ENCODE measurements at places on chromosomes 2 and 18. TPM values are rescaled to one million over a fixed set of nuclear protein-coding genes. Genes with fewer than 3 reads are reported as not detected.

GRCh38 chr2:171365232-171365631 is 68.6 kb downstream of the METTL8 start:
- DNase-seq = no peak

GRCh38 chr18:10805587-10806118 is 279.8 kb downstream of the NAPG start:
- no peak for DNase-seq

- no peak for DNase-seq
Measured at GRCh38 chr2:62423235-62423634, 82.8 kb downstream of the TMEM17 start.

DNA sequence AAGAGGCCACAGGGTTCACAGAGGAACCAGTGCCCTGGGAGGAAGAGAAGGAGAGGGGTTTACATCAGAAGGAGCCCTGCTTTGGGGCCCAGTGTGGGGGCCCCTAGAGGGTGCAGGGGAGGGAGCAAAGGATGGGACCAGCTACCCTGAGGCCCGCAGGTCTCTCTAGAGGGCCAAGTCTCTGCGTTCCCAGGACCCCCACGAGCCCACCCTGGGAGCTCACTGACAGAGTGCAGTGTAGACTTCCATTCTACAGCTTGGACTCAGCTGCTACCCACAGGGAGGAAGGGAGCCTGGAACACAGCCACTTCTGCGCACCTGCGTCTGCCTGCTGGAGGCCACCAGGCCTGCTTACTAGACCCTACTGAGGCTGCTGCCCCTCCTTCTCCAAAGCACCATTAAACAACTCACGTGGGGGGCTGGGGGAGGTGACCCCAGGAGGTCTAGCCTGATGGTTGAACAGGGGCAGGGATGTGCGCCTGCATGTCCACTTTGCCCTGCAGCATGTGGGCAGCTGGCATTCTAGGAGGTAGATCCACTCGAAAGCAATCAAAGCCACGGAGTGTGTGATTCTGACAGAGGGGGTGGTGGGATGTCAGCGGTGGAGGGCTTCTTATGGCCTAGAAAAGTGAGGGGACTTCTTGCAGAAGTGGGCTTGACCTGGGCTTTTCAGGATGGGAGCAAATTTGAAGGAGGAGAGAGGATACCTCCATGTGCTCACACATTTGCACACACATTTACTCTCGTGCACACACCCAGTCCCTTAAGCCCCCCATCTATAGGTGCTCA is 90.2 kb downstream of the ZFP36L2 start:
- DNase-seq = no peak

GRCh38 chr2:134466141-134466540 is 212.3 kb downstream of the MGAT5 start:
- DNase-seq = no peak

GRCh38 chr2:201949181-201949926 is 84.3 kb upstream of the FZD7 start:
- DNase-seq = no peak

GRCh38 chr2:150688016-150688415 is 200.5 kb upstream of the RND3 start:
- no peak for DNase-seq

DNA sequence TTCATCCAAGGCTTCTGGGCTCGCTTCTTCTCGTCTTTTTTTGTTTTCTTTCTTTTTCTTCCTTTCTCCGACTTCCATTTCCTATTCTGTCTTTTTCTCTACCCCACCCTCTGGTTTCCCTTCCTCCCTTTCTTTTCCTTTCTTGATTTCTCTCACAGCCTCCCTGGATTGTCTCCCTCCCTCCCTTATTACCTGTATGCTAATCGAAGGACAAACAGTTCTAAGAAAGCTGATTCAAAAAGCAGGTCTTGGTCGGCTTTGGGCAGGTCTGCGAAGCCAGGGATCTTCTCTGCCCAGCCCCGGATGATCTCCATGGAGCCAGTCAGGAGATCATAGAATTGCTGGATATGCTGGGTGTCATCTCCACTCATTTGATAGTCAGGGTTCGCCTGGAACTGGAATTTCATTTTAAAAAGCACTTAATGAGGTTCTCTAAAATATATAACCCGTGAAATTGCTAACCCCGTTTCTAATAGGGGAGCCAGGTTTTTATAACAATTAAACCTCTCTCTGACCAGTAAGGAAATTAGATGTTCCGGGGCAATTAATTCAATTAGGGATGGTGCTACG is 5.9 kb downstream of the NR4A2 start:
- no peak for DNase-seq

- DNase-seq = no peak
Measured at GRCh38 chr18:69978732-69979715, 31.4 kb upstream of the CD226 start.

DNA sequence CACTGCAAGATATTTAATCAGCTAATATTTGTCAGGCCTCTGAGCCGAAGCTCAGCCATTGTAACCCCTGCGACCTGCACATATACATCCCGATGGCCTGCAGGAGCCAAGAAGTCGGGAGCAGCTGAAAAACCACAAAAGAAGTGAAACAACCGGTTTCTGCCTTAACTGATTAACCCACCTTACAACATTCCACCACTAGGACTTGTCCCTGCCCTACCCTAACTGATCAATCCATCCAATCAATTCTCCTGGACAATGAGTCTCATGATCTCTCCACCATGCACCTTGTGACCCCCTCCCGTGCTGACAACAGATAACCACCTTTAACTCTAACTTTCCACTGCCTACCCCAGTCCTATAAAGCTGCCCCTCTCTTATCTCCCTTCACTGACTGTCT is 945.4 kb upstream of the GYPC start:
- no peak for DNase-seq

DNA sequence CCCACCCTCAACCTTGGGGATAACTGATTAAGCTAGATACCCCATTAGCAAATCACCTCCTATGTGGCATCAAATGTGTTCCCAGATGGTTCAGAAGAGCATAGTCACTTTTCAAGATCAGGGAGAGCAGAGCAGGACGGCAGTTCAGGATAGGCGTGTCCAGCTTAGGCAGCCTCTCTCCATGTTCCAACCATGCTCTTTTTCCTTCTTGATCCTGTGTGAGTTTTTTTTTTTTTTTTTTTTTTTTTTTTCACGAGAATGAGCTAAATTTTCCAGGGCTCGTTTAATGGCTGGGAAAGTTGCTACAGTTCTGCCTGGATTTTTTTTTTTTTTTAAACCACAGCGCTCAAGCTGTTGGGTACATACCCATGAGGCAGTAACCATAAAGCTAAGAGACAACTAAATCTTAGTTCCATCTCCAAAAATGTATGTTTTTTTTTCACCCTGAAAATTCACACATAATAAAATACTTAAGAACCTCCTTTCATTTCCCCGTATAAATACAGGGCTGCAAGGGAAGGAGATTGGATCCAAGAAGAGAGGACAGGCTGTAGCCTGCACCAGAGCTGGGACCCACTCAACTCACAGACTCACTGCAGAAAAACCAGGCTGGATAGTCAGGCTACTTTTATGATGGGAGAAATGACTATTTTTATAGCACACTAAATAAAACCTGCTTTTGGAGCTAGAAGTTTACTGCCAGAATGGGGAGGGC is 244.3 kb downstream of the SETBP1 start:
- no peak for DNase-seq

DNA sequence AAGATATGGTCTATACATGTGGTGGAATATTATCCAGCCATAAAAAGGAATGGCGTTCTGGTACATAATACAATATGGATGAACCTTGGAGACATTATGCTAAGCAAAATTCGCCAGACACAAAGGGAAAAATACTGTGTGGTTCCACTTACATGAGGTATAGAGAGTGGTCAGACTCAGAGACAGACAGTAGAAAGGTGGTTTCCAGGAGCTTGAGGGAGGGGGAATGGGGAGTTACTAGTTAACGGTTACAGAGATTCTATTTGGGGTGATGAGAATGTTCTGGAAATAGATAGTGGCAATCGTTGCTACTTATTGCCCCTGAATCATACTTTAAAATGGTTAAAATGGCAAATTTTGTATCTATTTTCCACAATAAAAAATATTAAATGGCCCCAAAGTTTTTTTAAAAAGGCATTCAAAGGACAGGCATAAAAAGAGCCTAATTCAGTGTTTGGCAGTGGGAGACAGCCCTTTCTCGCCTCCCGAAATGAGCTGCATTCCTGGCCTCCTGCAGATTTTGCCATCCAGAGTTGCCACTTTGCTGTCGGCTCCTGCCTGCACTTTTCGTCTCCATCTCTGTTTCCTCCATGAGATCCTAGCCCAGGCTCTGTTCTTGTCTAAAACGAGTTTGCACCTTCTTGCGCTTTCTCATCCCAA is 13.5 kb downstream of the TNFRSF11A start:
- DNase-seq = no peak

DNA sequence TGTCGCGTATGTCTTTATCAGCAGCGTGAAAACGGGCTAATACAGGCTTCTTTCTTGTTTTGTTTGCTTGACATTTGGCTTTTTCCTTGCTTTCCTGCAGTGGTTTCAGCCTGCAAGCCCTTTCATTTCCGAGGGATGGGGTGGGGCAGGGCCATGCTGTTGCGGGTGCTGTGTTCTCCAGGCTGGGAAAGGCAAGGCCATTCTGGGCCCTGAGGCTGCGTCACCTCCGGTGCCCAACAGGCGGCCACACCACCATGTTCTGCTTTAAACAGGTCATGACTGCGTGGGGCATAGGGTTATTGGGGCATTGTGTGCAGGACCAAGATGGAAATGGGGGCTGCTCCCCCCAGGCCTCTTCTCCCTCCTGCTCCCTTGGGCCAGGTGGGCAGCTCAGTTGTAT is 38.6 kb upstream of the PLB1 start:
- no peak for DNase-seq

DNA sequence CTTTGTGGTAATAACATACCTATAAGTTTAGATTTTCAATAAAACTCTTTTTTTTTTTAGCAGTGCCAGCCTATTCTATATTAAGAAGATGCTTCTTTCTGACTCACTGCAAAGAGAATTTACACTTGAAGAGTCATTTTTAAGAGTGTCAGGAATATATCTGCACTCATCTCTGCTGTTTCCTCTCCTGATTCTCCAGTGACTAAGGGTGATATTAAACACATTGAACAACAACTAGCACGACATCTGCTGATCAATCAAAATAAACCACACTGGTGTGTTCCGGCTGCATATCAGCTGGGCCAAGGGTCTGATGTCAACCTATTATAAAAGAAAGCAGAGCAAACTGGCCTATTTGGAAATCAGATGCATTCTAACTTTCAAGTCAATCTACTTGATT is 15.0 kb downstream of the RAB27B start:
- no peak for DNase-seq

- no peak for DNase-seq
Measured at GRCh38 chr2:95073856-95074662, 47.5 kb downstream of the MRPS5 start.

- no peak for DNase-seq
Measured at GRCh38 chr18:68449292-68449691, 265.6 kb downstream of the TMX3 start.

DNA sequence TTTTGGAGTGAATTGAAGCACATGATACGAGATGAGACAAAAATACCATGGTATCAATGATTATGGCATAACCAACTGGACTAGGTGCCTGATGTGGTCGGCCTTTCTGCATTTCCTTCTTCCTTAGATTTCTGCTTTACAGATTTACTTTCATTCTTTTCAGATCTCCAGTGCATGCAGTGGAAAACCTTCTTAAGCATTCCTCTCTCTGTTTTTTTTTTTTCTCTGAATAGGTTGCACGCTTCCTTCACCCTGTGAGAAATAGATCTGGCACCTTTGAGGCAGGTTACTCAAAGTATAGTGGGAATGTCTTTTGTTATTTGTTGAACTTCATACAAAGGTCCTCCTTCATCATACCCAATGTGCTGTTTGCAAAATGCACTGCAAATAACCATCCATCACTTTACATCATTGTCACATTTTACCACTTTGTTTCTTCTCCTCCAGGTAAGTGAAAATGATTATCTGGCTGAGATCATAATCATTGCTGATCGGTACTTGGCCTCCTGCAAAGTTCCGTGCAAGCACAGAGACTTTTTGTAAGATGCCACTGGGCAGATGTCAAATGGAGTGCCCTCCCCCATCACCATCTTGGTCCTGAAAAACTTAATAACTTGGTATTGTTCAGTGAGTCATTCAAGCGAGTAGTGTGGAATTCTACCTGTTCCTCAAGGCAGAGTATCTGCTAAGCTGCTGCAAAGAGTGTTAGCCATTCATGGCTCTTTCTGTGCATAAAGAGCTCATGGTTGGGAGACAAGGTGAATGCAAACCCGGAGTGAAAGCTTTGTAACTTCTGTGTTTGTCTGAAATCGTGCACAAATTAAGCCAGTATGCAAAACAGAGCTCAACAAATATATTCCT is 30.0 kb upstream of the KLHL14 start:
- DNase-seq = no peak

DNA sequence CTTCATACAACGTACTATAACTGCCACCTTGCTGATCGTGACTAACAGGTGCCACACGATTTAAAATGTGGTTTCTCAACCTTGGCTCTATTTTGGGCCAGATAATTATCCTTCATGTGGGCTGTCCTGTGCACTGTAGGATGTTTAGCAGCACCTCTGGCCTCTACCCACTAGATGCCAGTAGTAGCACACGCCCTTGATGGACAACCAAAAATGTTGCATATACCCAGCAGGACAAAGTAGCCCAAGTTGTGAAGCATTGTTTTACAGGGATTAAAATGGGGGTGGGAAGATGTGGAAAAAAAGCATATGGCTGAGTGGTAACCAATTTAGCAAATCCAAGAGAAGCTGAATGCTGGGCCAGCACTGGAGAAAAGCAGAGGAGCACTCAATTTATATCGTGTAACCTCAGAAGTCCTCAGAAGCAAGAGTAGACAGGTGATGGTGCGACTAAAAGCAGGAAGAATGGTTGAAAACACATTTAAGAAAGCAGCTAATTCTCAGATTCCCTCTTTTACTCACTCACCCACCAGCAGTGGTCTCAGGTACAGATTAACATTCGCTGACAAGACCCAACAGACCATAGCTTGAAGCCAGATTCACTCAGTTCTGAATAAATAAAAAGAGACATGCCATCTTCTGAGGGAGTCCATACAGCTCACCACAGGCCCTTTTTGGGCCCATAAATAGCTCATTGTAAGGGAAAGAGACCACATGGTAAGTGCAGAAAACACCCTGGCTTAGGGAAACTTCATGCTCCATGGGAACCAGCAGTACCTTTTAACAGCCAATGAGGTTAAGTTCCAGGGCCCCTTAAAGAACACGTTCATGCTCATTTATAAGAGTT is 50.6 kb downstream of the RAPH1 start:
- DNase-seq = no peak

The FBXO36 gene
- total RNA-seq = 1.9 TPM

The TCF23 gene
- not detected for total RNA-seq

The GALR1 gene
- total RNA-seq = not detected

The LOXHD1 gene
- total RNA-seq = not detected

The LCT gene
- not detected for total RNA-seq

The TANK gene
- total RNA-seq = 178 TPM

All from glomerular endothelial cell (primary cell).